Pancreas (tissue), 10 donors: ENCODE measurements at places on chromosomes 13 and 19.

- DNase-seq: no peak
Measured at GRCh38 chr13:113962386-113962785, 11.5 kb downstream of the C13orf46 start.

- peak; percentile 93 for DNase-seq
Measured at GRCh38 chr13:40666045-40666932, at the start of gene FOXO1. TSS of gene FOXO1 (minus strand) at chr13:40666641. CDS start at chr13:40666212, 429 bp downstream.

GRCh38 chr19:18253716-18254115 lies 20.5 kb downstream of the IQCN start:
- no peak for DNase-seq

DNA sequence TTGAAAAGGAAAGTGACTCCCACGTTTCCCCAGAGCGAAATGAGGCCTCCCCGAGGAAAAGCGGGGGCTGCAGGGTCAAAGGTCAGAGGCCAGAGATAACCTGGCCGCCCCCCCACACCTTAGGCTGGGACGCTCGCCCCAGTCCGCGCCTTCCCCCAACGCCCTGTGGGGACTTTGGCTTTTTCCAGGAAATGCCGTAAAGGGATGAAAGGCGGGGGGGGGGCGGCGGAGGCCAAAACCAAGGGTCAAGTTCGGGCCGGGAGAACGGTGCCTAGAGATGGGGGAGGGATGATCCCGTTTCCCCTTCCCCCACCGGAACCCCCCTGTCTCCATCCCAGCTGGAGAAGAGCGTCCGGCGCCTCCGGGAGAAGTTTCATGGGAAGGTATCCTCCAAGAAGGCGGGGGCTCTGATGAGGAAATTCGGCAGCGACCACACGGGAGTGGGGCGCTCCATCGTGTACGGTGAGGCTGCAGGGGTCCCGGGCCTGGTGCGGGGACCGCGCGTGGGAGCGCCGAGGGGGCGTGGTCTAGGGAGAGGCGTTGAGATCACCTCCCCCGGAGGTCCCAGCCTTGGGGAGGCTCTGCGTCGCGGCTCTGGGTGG lies 575 bp downstream of the SHFL start:
- no peak for DNase-seq

GRCh38 chr13:46137627-46138317 lies 32.9 kb upstream of the CPB2 start:
- no peak for DNase-seq

- DNase-seq: peak; percentile 98
Measured at GRCh38 chr19:10027158-10027997, 14.1 kb downstream of the RDH8 start.
